Activated T-helper 1 cell treated with anti-CD3 and anti-CD28 coated beads, Interleukin-2, amount 50 U/mL, for 16 hours (primary cell): ENCODE measurements at places on chromosomes 12 and 14.

- DNase-seq: no peak
Measured at GRCh38 chr12:101671157-101671791, 26.2 kb upstream of the CHPT1 start.

GRCh38 chr12:27733052-27733656 lies 22.5 kb downstream of the MRPS35 start:
- no peak for DNase-seq

DNA sequence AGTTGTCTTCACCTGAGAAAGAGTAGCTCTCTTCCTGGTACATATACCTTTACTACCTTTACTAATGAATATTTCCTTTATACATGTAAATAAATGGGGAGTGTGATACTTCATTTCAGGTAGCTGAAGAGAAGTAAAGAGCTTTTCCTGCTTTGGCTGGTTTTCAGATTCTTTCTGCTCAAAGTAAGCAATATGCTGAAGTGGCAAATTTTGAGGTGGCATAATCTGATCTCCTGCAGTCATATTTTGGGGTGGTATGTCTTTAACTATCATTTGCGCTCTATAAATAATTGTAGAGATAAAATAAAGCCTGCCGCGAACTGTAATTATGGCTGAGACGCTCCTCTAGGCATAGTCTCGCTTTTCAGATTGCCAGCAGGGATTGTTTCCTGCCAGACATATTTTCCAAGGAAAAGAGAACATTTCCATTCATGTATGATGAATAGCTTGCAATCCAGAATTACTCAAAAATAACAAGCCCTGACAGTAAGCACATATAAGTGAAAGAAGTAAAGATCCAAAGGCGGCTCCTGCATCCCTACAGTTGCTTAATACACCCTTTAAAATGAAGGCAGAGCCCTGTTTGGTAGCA lies 200.7 kb downstream of the C12orf50 start:
- no peak for DNase-seq

- DNase-seq: peak; percentile 21
Measured at GRCh38 chr12:94941440-94941862, 62.0 kb downstream of the NDUFA12 start.

GRCh38 chr12:132246997-132247717 lies 82.2 kb downstream of the GALNT9 start:
- no peak for DNase-seq

GRCh38 chr12:67382241-67382871 lies 113.2 kb downstream of the CAND1 start:
- no peak for DNase-seq

DNA sequence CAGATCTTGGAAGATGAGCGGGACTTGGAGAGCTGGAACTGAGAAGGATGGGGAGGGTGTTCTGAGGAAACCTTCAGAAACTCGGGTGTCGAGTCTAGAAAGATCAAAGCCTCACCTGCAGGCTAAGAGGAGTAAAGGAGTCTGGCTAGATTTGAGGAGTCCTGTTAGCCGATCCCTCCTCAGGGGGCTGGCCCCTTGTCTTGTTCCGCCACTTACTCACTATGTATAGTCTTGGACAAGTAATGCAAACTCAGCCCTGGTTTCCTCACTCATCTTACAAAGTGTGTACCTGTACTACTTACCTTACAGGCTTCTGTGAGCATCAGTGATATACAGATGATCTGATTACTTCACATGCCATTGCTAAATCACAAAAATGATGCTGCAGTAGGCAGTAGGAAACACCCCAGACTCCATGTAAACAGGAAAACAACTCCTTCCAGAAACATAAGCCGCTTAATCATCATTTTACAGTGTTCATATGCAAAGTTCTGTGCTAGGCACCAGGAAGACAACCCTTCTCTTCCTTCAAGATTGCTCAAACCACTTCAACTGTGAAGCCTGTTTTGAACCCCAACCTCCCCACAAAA lies 2.0 kb upstream of the SPTLC2 start:
- DNase-seq: no peak

GRCh38 chr12:41277100-41277945 lies 89.2 kb downstream of the PDZRN4 start:
- DNase-seq: no peak

- DNase-seq: no peak
Measured at GRCh38 chr12:120169946-120170345, 24.6 kb downstream of the GCN1 start.

- no peak for DNase-seq
Measured at GRCh38 chr12:18932715-18933114, 194.8 kb downstream of the CAPZA3 start.

DNA sequence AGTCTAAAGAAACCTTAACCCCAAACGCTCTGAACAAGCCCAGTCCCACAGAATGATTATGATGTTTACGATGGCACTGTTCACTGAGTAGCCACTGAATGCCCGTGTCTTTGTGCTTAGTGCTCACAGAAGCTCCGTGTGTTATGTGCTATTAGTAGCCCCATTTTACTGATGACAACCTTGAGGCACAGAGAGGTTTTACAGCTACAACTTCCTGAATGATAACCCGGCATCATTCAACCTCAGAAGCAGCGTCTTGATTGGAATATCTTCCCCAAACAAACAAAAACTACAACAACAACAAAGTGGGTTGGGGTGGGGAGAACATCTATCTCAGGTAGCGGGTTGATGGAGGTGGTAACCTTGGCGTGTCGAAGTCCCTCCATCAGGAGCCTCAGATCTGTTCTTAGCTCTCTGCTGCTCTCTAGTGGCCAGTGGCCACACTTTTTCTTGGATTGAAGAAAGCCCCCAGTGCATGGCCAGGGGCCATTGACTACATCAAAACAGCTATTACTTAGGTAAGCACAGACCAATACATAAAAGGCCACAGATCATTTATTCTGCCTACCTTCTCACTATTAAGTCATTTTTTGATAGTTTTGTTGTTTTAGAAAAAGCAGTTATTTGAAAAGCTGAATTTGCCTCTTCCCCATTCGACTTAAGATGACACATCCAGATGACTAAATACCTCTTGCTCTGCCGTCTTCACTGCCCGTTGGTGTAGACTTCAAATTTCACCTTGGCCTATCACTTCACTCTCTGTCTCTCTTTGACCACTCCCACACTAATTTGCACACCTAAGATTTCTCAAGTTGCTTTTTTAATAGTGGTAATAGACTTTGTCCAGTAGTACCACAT lies 376.9 kb downstream of the GALC start:
- DNase-seq: no peak

DNA sequence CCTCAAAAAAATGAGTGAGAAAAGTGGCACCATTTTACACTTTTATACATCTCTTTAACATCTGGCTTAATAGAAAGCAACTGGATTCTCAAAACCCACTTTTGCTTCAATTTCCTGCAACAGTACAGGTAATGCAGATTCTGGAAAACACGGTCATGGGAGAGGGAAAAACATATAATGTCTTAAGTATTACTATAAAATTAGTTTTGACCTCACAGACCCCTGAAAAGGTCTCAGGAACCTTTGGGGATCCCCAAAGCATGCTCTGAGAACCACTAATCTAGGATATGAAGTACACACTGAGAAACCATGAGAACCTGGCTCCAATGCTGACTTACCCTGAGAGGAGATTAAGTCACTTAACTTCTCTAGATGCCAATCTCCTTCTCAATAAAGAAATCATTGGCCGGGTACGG lies 64.7 kb downstream of the PPP2R5E start:
- no peak for DNase-seq

- DNase-seq: no peak
Measured at GRCh38 chr14:102499401-102500157, 10.0 kb downstream of the ANKRD9 start.

GRCh38 chr12:25366122-25366521 lies 115.4 kb upstream of the KRAS start:
- no peak for DNase-seq

DNA sequence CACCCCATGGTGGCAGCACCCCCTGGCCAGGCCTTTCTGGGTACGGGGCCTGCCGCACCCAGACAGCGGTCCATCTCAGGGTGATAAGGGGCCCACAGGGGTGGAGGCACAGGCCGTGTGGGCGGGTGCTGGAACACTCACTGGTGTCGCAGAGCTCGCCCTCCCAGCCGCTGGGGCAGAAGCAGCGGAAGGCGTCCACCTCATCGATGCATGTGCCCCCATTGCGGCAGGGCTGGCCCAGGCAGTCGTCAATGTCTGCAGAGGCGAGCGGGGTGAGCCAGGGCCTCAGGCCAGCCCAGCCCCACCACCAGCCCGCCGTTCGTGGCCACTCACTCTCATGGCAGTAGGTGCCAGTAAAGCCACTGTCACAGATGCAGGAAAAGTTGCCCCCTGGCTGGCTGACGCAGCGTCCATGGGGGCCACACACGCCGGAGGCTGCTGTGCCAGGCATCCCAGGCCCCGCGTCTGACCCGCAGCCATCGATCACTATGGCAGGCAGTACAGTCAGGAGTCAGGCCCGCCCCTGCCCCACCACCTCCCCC lies 19.9 kb downstream of the JAG2 start:
- no peak for DNase-seq

DNA sequence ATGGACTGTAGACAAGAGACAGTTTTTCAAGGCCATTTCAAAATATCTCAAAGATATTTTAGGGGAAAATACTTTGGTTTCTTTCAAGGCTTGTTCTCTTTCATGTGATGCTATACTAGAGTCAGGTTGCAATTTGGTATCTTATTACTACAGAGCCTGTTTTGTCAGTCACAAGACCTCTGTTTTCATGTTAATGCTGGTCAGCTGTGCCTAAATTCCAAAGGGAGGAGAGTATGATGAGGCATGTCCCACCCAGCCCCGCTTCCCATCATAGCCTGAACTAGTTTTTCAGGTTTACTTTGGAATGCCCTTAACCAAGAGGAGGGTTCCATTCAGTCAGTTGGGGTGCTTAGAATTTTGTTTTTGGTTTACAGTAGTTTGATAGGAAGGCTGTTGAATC lies 52.6 kb downstream of the GPHB5 start:
- no peak for DNase-seq

DNA sequence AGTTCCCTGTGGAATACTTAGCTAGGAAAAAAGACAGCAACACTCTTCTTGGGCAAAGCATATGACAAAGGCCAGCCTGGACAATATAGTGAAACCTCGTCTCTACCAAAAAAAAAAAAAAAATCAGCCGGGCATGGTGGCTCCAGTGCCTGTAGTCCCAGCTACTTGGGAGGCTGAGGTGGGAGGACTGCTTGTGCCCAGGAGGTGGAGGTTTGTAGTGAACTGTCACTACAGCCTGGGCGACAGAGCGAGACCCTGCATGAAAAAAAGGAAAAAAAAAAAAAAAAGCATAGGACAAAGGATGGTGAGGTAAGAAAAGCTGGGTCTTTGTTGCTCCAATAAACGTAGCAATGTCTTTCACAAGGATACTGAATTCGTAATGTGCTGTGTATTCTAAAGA lies 1.1 kb downstream of the TXNDC16 start:
- no peak for DNase-seq

GRCh38 chr14:94421316-94421715 lies 31.3 kb downstream of the SERPINA11 start:
- DNase-seq: no peak
